ENCODE measurements at places on chromosomes 7 and 10.
A peak's percentile ranks its signal among the peaks of the same experiment; 100 is the strongest.

DNA sequence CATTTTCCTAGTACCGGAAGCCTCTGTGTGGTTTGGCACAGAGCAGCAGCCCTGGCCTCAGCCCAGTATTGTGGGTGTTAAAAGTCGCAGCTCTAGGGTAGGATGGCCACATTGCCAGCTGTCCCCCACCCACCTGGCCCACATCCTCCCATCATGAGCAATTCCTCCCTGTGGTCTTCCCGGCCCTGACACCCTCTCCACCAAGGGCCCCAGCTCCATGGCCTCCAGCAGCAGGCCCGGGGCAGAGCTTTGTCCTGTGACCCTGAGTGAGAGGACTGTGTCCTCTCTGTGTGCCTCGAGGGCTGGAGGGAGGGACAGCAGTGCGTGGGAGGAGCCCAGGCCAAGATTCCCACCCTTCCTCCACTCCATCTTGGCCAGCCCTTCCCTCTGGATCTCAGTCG is 93.7 kb downstream of the MYL10 start:
- no peak for DNase-seq

- DNase-seq = no peak
Observed at GRCh38 chr7:47734287-47734948, 152.5 kb upstream of the TNS3 start.

DNA sequence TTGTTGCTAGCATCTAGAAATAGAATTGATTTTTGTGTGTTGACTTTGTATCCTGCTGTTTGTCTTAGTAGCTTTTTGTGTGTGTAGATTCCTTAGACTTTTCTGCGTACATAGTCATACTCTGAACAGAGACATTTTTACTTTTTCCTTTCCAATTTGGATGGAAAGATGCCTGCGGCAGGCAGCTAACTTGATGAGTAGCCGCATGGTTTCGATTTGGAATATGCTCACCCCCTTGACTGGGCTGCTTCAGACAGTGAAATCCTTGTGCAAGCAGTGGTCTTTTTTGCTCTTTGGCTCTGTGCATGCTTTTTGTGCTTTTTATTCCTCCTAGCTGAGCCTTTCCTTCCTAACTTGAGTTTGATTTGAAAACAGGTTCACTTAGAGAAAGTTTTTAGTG is 71.8 kb downstream of the HHEX start:
- DNase-seq = no peak

- DNase-seq = no peak
Observed at GRCh38 chr7:123714296-123715080, 34.3 kb downstream of the WASL start.

- DNase-seq = no peak
Observed at GRCh38 chr7:81005254-81005653, 86.4 kb upstream of the SEMA3C start.

DNA sequence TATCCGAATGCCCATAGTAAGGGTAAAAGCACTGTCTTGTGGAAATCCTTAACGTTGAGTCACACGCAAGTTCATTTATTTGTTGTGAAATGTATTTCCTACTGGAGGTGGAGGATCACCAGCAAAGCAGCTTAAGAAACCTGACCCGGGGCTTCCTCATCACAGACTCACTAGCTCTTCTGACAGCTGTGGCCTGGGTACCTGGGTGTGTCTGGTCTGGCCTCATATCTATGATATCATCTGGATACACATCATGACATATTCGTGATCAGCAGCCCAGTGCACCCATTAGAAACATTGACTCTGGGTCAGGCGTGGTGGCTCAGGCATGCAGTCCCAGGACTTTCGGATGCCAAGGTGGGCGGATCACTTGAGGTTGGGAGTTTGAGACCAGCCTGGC is 8.8 kb downstream of the DRGX start:
- no peak for DNase-seq

DNA sequence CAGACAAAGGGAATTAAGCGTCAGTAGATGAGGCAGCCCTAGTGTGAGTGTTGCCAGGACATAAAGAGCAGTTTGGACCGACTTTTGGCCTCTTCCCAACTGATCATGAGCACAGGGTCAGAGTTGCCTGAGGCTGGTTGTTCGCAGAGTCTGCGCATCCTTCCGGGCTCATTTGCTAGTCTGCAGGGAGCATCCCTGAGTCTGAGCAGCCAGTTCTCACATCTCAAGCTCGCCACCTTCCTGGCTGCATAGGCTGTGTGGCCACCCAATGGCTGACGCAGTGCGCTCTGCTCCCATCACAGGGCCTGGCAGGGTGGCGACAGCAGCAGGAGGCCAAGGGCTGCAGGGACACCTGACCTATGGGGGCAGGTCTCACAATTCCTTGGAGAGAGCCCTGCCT is 5.0 kb downstream of the GAD2 start:
- DNase-seq = no peak

DNA sequence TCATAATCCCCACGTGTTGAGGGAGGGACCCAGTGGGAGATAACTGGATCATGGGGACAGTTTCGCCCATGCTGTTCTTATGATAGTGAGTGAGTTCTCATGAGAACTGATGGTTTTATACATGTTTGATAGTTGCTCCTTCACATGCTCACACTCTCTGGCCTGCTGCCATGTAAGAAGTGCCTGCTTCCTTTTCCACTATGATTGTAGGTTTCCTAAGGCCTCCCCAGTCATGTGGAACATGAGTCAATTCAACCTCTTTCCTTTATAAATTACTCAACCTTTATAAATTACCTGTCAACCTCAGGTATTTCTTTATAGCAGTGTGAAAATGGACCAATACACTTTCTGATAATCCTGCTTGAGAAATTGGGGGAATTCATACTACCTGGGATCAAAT is 80.2 kb downstream of the ZNF37A start:
- no peak for DNase-seq

DNA sequence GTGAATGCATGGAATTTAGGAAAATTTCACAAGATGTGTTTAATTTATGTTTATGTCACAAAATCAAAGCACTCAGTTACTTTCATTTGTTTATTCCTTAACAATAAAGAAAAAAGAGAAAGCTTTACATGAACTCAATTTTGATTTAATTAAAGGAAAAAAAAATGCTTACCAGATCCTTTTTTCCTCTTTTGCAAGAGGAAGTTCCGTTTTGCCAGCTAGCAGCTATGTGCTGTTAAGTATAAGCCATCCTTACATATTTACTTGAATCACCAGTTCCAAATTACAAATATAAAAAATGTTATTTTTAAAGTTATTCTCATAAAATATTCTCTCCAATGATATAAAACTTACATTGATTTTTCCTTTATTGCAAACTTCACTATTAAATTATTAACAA is 12.7 kb downstream of the MRC1 start:
- DNase-seq = no peak

DNA sequence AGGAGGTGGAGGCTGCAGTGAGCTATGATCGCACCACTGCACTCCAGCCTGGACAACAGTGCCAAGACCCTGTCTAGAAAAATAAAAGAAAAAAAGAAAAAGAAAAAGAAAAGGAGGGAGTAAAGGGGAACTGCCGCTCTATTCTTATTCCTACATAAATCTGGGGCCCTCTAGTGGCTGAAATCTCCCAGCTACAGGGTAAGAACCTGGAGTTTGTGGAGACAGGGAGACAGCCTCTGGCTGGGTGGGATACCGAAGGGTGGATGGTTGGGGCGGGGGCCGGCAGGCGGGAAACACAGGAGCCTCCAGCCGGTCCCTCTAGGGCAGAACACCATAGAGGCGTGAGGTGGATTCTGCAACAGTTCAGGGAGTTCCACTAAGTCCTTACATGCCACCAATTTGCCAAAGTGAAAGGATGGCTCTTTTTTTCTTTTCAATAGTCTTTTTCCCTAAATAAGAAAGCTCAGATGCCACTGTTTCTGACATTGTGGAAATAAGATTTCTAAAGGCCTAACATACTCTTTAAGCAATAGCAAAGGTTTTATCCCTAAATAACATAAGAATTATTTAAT is 117.3 kb downstream of the SVIL start:
- DNase-seq = no peak

DNA sequence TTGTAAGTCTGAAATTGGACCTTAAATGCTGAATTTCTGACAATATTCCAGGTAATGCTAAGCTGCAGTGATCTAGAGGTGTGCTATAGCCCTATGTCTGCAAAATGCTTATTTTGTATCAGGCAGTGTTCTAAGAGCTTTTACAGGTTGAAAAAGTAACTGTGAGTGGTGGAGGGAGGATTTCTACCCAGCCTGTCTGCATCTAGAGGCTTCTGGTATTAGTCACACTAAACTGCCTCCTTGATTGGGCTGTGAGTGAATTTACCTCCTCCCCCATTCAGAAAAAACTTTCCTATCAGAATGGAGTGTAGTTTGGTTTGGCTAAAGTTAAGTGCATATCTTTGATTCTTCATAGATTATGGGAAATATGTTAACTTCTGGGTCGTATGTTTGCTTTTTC is 56.8 kb downstream of the BBS9 start:
- DNase-seq = no peak

DNA sequence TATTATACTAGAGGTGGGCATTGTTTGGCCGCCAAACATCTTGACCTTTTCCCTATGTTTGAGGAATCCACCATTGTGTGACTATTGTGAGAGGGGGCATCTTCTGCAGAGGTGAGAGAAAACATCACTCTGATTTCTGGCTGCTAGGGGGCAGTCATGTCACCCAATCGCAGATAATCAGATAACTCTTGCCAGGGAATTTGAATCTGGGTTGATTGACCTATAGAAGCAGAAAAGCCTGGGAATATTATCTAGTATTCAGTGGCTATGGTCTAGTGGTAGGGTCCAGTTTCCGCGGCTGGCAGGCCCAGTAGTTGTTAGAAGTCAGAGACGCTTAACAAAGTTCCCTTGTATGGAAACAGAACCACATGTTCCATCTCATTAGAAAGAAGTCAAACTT is 808.5 kb downstream of the PHTF2 start:
- DNase-seq = no peak

DNA sequence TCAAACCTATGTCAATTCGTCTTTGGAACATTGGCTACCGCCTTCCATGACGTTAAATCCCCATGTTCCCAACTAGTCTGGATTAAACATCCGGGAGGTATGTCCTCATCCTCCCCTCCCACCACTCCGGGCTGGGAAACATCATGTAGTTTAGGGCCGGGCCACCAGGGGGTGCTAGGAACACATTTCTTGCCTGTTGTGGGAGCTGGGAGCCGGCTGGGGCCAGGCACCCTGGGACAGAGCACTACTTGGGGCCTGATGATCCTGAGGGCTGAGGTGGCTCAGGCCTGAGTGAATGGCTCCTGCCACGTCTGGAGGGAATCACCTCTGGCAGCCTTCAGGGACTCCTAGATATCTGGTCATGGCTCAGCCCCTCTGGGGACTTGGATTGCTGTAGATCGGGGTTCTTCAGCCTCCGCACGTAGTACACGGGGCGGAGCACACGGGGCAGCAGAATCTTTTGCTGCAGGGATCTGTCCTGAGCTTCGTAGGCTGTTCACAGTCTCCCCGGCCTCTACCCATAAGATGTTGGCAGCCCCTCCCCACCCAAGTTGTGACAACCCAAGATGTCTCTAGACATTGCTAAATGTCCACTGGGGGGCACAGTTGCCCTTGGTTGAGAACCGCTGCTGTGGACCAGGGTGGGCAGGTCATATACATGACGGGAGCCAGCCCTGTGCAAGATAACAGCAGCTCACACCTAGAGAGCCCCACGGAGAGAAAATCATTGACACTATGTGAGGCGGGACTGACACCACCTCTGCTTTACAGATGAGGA is 141.2 kb upstream of the ZNF716 start:
- DNase-seq = no peak

- DNase-seq = peak; percentile 31
Observed at GRCh38 chr7:13989126-13989948, at the start of gene ETV1. Gene ETV1, minus strand, starts transcription at chr7:13989666. Its CDS starts 614 bp downstream, at chr7:13989052.

DNA sequence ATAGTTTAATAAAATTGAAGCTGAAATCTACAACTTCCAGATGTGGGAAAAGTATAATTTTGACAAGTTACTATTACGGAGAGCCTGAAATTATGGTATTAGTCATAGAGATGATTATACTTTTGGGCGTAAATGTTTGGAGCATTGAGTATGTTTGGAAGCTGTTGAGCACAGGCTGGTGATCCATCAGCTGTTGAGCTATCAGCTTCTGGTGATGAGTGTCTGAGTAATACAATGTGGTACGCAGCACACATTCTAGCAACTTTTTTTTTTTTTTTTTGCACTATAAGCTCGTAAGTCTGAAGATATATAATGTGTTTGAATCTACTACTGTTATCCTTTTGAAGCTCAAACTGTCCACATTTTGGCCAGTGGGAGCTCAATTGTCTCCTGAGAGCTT is 123.4 kb downstream of the ATE1 start:
- DNase-seq = no peak

- DNase-seq = peak; percentile 75
Observed at GRCh38 chr7:74587435-74588126, 69.9 kb upstream of the GTF2I start.

- no peak for DNase-seq
Observed at GRCh38 chr10:74415146-74415839, 264.3 kb downstream of the ADK start.

- DNase-seq = no peak
Observed at GRCh38 chr7:77867537-77867865, 68.9 kb downstream of the PHTF2 start.

DNA sequence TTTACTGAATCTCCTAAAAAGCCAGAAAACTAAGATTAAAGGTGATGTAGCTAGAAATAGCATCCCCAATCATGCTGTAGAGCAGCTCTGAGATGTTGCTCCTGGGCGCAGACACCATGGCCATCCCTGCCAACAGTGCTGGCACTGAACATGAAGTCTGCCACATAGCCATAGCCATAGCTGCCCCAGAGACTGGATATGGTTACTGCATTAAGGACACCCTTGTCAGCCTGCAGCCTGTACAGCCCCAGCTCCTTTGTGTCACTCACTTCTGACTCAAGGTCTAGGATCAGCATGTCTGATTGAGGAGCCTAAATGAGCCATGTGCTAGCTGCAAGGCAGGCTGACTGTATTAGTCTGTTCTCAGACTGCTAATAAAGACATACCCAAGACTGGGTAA is 284.6 kb downstream of the RPS24 start:
- no peak for DNase-seq

DNA sequence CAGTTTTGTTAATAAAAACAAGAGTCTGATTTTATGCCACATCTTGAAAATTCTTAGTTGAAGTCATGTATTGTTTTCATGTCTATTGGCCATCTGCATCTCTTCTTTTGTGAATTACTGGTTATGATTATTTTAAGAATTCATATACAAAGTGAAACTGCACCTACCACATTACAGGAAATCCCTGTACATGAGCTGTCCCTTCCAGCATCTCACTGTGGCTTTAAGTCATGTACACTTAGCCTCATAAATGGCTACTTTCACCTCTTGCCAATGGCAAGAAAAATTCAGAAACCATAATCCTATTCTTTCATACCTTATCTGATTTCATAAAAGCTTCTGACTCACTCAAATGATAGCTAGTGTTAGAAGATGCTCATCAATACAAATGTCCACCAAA is 48.6 kb downstream of the CRTAC1 start:
- no peak for DNase-seq

DNA sequence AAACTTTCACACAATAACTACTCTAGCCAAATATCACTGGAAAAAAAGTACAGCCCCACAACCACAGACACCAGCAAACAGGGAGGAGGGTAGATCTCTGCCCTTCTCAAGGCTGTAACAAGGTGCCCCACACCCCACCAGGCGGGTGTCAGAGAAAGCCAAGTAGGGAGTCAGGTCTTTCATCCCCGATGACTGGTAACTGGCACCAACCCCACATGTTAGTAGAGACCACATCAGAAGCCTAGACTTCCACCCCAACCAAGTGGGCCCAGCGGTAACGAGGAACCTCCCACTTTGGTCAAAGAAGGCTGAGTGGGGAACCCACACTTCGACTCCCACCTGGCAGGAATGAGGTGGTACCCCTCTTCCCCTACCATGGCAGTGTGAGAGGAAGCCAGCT is 16.4 kb upstream of the RUFY2 start:
- no peak for DNase-seq

GRCh38 chr7:36563706-36564327 is 160.5 kb downstream of the AOAH start:
- DNase-seq = no peak

GRCh38 chr10:124066126-124066700 is 27.2 kb downstream of the CHST15 start:
- DNase-seq = no peak

Measured in omental fat pad (tissue), 4 donors.